ENCODE measurements at places on chromosomes 6 and 20.

DNA sequence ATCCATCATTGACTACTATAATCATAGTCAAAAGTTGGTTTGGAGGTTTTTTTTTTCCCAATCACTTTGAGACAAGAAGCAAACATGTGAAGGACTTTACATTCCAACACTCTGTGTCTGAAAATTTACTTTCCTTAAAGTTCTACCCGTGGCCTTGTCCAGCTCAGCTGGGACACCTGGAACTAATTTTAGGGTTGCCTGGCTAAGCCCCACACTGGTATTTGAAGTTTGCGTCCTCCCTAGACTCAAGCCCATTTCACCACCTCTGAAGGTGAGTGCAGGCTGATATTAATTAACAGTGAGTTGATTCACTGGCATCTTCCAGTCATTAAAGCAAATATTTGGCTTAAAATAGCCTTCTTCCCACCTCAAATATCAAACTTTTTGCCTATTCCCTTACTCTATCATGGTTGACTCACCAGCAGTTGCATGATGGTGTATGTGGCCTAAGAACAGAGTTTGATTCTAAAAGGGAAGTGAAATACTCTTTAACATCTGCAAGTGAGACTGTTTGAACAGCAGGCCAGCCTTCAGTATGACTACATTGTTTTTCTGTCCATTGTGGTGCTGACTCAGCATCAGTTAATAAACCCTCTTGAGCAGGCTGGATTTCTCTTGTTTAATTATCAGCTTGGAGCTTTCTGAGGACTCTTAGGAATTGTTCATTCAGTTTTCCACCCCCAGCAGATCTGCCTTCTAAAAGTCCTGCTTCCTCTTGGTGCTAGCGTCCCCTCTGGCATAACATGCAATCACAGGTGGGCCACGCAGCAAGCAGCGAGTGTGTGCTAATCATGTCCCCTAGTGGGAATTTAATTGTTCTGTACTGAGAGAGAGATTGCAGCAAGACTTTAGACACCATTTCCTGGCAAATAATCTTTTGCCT lies 1.8 kb upstream of the PRDM1 start:
- no peak for DNase-seq

- no peak for DNase-seq
These were observed 159.9 kb upstream of the PCSK2 start for GRCh38 chr20:17066902-17067301.

- DNase-seq = no peak
These were observed 39.8 kb downstream of the PRDM1 start for GRCh38 chr6:106125925-106126435.

GRCh38 chr6:466564-466963 lies 75.0 kb downstream of the IRF4 start:
- DNase-seq = no peak

GRCh38 chr6:16762268-16762549 lies 949 bp upstream of the ATXN1 start:
- no peak for DNase-seq

- no peak for DNase-seq
These were observed 12.8 kb upstream of the NUP153 start for GRCh38 chr6:17719323-17720041.

DNA sequence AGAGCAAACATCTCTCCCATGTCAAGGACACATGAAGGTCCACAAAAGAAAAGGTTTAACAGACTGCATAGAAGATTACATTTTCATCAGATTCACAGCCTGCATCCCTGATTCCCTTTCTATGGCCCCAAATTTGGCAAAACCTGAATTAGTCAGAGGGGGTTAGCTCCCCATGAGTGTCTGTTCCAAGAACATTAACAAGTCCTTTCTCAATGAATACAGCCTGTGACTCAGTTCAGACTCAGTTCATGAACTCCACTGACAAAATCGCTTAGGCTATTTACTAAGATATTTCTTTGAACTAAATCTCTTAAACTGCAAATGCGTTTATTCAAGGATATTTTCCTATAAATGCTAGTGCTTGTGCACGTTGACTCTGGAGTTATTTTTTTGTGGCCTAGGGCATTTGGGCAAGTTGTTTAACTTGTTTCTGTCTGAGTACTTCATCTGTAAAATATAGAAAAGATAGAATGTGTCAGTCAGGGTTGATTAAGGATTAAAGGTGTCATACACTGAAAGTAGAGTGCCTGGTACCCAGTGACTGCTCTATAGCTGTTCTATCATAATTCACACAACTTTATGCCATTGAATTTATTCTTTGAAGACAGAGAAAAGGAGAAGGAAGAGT lies 422.6 kb downstream of the HTR1B start:
- DNase-seq = no peak

DNA sequence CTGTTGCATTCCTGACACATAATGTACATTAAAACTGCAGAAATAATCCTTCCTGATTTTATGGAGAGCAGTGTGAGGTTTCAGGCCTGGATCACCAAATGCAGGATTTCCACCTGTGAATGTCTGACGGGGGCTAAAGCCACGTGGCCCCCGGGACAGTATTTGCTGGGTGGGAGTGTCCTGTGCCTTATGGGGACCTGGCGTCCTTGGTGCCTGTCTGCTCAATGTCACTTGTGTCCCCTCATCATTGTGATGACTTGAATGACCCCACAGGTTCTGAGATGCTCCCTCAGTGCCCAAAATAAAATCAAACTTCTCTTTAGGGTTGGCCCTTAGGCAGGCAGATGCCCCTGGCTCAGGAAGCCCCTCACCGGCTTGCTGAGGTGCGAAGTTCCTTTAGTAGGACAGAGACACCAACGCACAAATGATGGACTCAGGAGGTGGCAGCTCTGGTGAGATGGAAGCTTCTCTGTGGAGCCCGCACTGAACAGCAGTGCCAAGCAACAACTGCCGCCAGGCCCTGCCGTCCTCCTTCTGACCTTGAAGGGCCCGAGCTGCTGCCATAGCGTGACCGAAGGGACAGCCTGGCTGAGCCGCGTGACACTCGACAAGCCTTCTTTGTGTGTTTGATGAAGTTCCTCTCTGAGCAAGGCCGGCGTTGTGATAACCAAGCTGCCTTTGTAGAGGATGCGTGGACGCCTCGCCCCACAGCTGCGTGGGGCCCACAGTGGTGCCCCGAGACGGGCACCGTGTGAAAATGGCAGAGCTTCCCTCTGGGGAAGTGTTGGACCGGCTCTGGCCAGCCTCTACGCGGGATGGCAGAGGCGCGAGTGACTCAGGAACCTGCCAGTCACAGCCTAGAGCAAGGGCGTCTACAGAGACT lies 30.9 kb downstream of the FRMD1 start:
- no peak for DNase-seq

DNA sequence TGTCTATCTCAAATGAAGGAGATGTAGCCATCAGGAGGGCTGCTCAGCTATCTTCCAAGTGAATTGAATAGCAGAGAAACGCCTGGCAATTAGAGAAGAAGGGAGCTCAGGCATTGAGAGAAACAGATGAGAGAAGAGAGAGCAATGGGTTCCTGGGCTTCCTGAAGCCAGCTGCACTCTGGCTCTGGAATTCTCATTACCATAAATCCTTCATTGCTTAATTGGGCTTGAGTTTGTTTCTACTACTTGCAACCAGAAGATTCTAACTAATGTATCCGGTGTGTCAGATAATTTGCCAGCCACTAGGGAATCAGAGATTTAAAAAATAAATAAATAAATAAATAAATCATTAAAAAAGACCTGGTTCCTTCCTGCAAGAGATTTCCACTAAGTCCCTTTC lies 25.0 kb upstream of the CDKAL1 start:
- no peak for DNase-seq

GRCh38 chr6:31659649-31660380 lies 763 bp downstream of the C6orf47 start:
- DNase-seq = no peak

DNA sequence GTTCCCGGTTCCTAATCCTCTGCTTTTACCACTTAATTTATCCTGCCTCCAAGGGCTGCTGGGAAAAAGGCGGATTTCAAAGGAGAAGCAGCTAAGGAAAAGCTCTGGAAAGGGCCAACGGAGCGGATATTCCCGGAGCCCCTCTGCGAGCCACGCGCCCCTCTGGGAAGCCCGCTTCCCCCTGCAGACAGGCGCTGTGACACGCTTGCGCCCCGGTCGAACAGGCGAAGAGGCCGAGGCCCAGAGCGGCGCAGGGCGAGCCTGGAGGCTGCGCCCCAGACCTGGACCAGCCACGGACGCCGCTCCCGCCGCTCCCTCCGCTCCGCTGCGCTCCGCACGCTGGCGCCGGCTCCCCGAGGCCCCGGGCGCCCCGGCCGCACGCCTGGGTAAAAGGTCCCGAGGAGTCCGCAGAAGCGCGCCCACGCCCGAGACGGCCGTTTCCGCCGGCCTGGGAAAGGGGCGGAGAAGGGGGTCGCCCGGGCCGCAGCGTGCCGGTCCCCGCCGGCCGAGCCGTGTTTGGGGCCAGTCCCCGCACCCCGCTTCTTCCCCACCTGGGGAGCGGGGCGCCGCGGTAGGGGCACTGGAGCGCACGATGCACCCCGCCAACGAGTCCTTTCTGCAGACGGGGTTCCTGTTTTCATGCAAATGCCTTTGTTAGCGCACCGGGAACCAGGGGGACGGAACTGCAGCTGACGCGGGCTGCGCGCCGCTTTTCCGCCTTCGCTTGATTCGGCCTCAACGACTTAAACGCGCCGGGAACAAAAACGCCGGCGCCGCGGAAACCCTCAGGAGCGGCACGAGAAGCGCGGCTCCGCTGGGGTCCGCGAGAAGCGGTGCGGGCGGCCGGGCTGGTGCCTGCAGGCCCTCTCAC lies 91.9 kb upstream of the SIRPA start:
- DNase-seq = no peak

DNA sequence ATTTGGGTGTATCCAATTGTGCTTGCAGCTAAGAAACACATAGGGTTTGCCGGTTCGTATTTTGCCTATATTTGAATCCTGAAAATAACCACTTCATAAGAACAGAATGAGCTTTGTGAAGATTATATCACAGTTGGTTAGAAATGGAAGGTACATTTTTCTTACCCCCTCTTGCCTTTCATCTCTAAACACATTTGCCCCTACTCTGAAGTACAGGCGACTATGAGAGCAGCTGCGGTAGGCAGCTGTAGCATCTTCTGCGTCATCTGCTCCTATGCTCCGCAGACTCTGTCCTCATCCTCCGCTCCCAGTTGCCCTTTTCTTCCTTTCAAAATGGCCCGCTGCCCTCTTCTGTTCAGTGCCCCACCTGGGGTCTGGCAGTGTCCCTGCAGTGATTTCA lies 47.6 kb upstream of the REV3L start:
- DNase-seq = no peak

GRCh38 chr6:32885698-32886286 lies 31.8 kb downstream of the PSMB9 start:
- no peak for DNase-seq

DNA sequence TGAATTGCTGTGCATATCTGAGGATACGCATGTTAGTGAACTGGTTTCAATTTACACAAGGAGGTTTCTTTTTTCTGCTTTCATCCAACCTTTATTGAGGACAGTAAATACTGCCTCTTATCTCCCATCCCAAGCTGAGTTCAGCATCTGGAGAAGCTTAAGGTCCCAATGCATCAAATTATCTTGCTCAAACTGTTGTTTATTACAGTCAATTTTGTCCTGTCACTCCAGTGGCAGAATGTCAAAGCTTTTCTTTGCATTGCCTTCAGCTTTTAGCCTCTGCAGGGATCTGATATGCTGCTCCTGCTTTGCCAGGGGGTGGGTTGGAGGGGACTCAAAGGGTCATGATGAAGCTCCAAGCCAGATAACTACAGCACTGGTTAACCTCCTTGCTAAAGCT lies 435.4 kb upstream of the SOX4 start:
- no peak for DNase-seq

All from stimulated activated CD4-positive, alpha-beta T cell treated with anti-CD3 and anti-CD28 coated beads, TNF-alpha, amount 100 ng/mL, for 4 hours (primary cell).